ENCODE measurements at places on chromosomes 16 and 17. TPM values are rescaled to one million over a fixed set of nuclear protein-coding genes. Genes with fewer than 3 reads are reported as not detected.

DNA sequence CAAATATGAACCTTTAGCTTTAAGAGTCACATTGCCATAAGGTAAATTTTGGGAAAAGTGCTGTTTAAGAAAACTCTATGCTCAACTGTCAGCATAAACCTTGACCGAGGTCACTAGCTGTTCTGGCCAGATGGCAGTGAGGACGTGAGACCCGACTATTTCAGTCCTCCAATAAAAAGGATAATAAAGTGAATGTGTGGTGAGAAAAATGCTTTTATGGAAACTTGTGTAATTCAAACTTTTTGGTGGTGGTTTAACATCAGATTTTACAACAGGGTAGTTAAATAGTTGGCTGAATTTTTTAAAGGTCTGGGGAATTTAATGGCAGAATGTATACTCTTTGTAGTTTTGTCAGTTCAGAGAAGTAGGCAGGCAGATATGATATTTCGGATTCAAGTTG lies 391.1 kb downstream of the PMP22 start:
- no peak for DNase-seq

- no peak for DNase-seq
Observed at GRCh38 chr17:17434477-17434876, 42.3 kb upstream of the MED9 start.

Gene HS3ST3B1
- total RNA-seq, result 1.2 TPM

Gene PABPN1L
- not detected for total RNA-seq

GRCh38 chr16:53971616-53972015 lies 267.7 kb downstream of the FTO start:
- DNase-seq, result no peak

- no peak for DNase-seq
Observed at GRCh38 chr17:50475362-50475761, 3.3 kb upstream of the RSAD1 start.

GRCh38 chr17:9860851-9861250 lies 35.1 kb downstream of the GLP2R start:
- DNase-seq, result no peak

DNA sequence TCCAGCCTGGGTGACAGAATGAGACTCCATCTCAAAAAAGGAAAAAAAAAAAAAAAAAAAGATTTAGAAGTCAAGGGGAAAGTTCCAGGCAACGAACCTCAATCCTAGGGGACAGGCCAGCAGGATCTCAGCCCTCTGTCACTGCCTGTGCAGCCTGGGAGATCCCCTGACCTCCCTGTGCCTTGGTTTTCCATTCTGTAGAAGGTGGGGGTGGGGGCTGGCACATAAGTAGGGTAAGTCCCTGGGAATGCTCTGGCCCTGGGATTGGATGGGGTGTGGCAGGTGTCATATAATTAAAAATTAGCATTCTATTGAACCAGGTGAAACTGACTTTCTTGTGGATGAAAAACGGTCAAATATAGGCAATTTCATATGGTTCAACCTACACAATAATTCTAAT lies 90.5 kb downstream of the C16orf78 start:
- no peak for DNase-seq

- DNase-seq, result no peak
Observed at GRCh38 chr17:50534222-50534978, 1.9 kb downstream of the EPN3 start.

GRCh38 chr16:50079397-50080140 lies 13.8 kb downstream of the HEATR3 start:
- DNase-seq, result no peak

- DNase-seq, result no peak
Observed at GRCh38 chr17:50471009-50471905, 2.6 kb upstream of the CHAD start.

- DNase-seq, result no peak
Observed at GRCh38 chr16:30692396-30693064, 6.4 kb upstream of the SRCAP start.

DNA sequence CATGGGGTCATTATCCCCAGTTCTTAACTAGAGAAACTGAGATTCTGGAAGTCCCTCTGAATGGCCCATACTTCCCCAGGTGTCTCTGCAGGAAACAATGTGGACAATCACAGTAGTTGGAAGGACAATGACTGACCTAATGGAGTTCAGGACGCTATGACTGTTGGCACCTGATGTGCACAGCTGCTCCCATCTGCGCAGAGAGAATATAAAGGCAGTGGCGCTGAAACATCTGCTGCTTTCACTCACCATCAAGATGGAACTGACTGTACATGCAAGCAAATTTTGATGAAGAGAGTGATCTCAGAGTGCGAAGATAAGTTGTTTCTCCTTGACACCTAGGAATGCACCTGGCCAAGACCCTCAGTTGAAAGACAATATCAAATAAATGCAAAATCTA lies 395.7 kb upstream of the ASIC2 start:
- no peak for DNase-seq

DNA sequence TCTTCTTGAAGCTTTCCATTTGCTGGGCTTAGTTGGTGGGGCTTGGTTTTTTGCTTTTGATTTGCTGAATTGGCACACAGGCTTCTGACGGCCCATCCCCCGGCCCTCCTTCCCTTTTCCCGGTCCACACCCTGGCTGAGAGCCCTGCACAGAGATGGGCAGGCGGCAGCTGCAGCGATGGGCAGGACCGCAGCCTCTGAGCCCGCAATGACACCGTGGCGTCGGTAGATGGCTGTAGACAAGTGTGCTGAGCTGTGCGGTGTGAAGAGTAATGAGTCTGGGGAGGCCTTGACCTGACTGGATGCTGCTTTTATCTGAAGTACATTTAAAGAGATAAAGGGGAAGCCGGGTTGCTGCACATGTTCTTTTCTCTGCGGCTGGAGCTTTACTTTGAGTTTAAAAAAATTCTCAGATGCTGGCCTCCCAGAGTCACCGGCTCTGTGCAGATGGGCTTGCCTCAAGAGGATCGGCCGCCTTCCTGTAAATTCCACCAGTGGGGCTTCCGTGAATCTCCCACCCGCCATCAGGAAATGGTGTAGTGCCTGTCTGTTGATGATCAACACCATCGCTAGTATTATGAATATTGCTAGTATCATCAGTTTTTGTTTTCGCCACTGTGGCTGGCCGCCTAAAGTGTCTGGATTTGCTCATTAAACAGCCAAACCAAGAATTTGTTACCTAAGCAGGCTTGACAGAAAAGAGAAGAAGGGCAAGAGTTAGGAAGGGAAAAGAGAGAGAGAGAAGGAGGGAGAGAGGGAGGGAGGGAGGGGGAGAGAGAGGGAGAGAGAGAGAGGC lies 245.6 kb upstream of the RBFOX1 start:
- DNase-seq, result peak; percentile 55

DNA sequence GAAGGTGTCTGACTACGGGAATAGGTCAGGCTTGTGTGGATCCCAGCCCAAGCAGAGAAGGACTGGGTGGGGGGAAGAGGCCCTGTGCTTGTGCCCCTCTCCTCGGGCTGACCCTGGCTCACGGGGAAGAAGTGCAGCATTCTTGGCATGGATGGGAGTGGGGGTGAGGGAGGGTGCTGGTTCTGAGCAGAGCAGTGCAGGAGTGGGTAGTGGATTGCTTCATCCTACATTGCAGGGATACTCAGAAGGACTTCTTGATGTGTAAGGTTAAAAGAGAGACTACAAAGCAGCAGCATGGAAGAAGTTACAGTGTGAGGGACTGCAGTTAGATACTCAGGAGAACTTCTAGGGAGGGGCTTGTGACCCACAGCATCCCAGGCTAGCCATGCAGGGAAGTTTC lies 2.1 kb downstream of the ARHGAP23 start:
- no peak for DNase-seq

DNA sequence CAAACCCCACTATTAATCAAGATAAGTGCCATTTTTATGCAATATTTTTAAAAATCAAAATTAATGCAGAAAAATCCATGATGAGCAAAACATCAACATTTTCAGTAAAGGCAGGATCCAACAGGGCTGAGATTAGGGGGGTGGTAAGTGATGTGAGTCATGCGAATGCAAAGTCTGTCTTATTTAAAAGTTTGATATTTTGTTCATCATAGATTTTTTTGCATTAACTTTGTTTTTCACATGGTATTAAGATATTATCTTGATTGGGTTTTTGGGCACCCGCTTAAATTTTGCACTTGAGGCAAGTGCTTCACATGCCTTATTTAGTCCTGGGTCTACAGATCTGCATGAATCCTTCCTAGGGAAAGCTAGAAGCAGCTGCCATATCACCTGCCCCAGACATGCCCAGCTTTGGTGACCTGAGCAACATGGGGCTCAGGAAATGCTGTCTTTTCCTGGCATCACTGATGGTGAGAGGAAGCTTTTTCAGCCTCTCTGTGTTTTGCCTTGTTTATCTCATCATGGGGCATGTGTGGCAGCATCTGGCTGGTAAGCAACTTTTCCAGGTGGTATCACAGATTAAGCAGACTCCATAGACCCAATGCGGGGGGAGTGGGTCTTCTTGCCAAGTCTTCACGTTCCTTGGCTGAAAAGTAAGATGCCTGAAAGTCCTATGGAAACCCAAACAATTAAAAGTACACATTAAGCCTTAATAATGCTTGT lies 57.6 kb upstream of the NFAT5 start:
- DNase-seq, result no peak

Gene CLUH
- 39.2 TPM for total RNA-seq

DNA sequence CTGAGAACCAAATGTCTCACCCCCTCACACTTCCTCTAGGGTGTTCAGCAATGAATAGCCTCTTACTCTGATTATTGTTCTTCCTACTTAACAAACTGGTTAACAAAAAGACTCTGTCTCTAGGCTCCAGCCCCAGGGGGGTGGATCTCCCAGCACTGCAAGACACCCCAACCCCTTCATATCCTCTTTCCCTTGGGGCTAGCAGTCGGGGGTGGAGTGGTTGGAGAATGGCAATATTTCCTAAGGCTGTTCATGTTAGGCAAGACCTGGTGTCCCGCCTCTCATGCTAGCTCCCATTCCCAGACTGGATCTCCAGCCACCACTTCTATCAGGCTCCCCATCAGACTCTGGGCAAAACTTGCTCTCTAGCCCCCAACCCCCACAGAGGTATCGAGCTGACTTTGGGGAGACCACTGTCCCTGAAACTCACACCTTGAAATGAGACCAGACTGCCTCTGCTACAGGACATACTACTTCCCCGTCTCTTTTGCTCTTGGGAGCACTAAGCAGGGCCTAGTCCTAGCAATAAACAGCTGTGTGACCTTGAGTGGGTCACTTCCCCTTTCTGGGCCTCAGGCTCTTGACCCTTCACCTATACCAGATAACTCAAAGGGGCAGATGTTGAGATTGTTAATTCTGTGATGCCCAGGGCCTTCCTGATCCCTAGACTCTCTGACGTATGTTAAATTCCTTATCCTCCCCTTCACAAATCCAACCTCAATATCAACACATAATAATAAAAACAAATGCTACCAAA lies 2.4 kb downstream of the SLC25A35 start:
- no peak for DNase-seq

Gene NPIPA2
- total RNA-seq, result 9.8 TPM

DNA sequence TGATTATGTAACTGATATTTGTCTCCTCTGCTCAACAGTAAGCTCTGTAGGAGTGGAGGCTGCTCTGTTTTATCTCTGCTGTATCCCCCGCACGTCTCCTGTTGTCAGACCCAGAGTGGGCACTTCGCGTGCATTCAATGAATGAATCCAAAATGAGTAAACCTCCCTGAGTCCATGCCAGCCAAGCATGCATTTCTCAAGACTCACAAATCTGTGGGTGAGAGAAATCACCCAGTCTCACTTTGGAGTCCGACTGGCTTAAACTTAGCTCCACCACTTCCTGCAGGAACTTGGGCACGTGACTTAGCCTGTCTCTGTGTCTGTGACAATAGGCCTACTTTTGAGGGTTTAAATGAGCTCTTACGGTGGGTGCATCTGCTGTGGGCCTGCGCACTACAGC lies 3.7 kb downstream of the PNPO start:
- DNase-seq, result no peak

Gene NDEL1
- total RNA-seq, result 86.7 TPM

- no peak for DNase-seq
Observed at GRCh38 chr17:16945663-16946218, 26.2 kb downstream of the TNFRSF13B start.

GRCh38 chr16:4316108-4316863 lies 419 bp downstream of the GLIS2 start:
- no peak for DNase-seq

Gene SNX20
- total RNA-seq, result 2.6 TPM

GRCh38 chr16:68778551-68779231 lies 41.6 kb downstream of the CDH1 start:
- DNase-seq, result no peak

GRCh38 chr17:60091109-60091508 lies 12.4 kb upstream of the HEATR6 start:
- DNase-seq, result no peak

- no peak for DNase-seq
Observed at GRCh38 chr17:73126716-73127473, 34.4 kb upstream of the SLC39A11 start.

Gene SPNS2
- 31.6 TPM for total RNA-seq

Gene ALDOA
- total RNA-seq, result 600 TPM

- no peak for DNase-seq
Observed at GRCh38 chr17:3796822-3797170, 4.2 kb downstream of the ITGAE start.

DNA sequence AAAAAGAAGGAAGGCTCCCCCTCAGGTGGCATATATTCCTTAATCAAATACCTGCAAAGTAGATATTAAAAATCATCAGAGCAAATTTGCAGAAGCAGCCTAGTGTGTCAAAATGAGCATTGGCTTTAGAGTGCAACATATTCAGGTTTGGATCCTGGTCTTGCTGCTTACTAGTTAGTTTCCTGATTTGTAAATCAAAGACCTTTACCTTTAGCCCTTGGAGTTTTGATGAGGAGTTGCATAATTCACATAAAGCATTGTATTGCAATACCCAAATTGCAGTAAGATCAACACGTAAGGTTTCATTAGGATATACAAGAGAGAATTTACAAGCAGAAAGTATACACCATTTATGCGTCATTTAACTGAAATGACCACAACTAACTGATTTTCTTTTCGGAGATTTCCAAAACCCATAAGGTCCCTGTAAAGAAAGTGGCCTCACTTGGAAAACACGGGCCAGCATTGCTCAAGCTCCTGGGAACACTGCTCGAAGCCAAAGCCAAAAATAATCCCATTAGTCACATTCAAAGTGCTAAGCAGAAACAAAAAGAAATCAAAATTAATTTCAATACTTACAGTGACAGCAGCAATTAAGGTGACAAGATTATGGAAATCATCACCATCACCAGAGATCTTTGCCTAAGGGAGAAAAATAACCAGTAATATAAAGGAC lies 415.9 kb upstream of the ERCC4 start:
- no peak for DNase-seq

DNA sequence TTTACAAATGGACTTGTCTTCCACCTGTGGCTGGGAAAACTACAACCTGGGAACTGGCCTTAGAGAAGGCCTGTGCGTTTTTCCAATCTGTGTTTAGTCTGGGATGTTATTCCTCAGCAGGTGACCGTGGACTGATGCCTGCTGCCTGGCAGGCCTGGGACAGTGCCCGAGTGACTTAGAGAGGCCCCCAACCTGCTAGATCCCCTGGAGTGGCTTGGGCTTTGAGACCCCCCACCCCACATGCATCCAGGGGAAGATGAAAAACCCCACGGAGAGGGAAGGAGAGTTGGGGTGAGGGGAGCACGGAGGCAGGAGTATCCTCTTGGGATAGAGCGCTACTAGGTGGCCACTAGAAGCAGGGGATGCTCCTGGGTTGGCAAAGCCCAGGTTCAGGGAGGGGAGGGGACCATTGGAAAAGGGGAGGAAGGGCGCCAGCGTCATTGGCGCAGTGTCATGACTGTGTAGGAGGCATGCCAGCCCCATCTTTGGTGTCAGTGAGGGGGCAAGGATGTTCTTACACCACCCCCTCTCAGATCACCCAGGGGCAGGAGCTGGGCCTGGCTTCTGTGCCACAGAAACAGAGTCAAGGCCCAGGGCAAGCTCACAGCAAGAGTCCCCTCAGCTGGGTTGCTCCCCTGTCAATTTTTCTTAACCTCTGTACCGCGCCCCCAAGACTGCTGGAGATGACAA lies 54.1 kb downstream of the MEAK7 start:
- no peak for DNase-seq

- no peak for DNase-seq
Observed at GRCh38 chr16:51592001-51592501, 441.0 kb upstream of the SALL1 start.

Data from sciatic nerve (tissue), 2 donors.